ENCODE measurements at places on chromosomes 13 and 19.

GRCh38 chr13:22107549-22107948, 436.7 kb downstream of the FGF9 start:
- H3K4me1 ChIP-seq: peaks cover 12% of the 10 kb centered on the region
- no peaks in the 10 kb centered on the region for H3K36me3 ChIP-seq
- H3K27ac ChIP-seq: no peak overlapping the region
- DNase-seq: no peak
- H3K4me3 ChIP-seq: no peak overlapping the region

DNA sequence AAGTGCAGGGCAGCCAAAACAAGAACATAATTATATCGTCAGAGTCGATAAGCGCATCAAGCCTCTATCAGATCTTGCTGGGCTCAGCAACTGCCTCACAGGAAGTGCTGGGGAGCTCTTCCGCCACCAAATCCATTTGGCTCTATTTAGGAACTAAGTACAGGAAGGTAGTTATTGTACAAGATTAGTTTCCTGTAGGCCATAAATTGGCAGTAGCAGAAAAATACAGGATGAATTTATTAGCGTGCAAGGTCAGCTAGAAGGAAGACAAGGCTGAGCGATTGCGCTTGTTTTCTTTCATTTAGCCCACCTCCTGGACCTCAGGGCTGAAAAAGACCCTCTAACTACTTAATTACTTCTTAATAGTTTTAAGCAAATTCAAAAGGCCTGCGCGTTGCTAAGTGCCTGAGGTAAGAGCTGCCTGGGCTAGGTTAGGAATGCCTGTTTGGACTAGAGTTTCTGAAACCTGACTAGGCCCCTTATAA, 118.5 kb downstream of the IRS2 start:
- H3K36me3 ChIP-seq: no peaks in the 10 kb centered on the region
- no peak for DNase-seq
- no peaks in the 10 kb centered on the region for H3K27me3 ChIP-seq

GRCh38 chr13:113846636-113847318, 17.1 kb downstream of the GAS6 start:
- DNase-seq: no peak
- H3K27me3 ChIP-seq: no peaks in the 10 kb centered on the region
- H3K36me3 ChIP-seq: peaks cover 3% of the 10 kb centered on the region
- no peak overlapping the region for H3K4me3 ChIP-seq
- H3K4me1 ChIP-seq: no peaks in the 10 kb centered on the region
- no peak overlapping the region for H3K27ac ChIP-seq

- H3K4me3 ChIP-seq: peak within 1 kb of the TSS; percentile 93
- peak within 1 kb of the TSS; percentile 90 for H3K27ac ChIP-seq
- no peaks in the 10 kb centered on the region for H3K36me3 ChIP-seq
- H3K27me3 ChIP-seq: no peaks in the 10 kb centered on the region
Measured at GRCh38 chr13:102773441-102774213, at the start of gene TEX30. Gene TEX30 (minus strand): TSS chr13:102773786. CDS start chr13:102770026, 3,760 bp downstream.

DNA sequence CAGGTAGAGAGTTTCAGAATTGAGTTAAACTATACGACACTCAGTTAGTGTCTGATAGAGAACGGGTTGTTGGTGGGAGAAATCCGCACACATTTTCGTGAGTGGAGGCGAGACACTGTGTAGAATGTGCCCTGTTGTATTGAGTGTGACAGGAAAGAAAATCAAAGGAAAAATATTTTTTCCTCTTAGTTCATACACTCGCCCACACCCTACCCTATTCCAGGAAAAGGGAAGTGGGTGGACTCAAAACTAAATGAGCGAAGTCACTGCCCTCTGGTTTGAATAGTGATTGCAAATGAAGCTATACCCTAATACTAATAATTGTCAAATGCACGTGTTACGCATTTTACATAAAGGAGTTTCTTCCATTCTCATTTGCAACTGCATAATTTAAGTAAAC, 2.0 kb downstream of the ZNF347 start:
- H3K36me3 ChIP-seq: peaks cover 8% of the 10 kb centered on the region
- DNase-seq: no peak
- H3K27me3 ChIP-seq: no peaks in the 10 kb centered on the region
- no peak overlapping the region for H3K4me3 ChIP-seq

- peaks cover 2% of the 10 kb centered on the region for H3K4me1 ChIP-seq
- no peak overlapping the region for H3K27ac ChIP-seq
- H3K36me3 ChIP-seq: no peaks in the 10 kb centered on the region
- no peak for DNase-seq
- H3K27me3 ChIP-seq: peaks cover 3% of the 10 kb centered on the region
- no peak overlapping the region for H3K4me3 ChIP-seq
Measured at GRCh38 chr13:40494946-40495620, 171.4 kb downstream of the FOXO1 start.

DNA sequence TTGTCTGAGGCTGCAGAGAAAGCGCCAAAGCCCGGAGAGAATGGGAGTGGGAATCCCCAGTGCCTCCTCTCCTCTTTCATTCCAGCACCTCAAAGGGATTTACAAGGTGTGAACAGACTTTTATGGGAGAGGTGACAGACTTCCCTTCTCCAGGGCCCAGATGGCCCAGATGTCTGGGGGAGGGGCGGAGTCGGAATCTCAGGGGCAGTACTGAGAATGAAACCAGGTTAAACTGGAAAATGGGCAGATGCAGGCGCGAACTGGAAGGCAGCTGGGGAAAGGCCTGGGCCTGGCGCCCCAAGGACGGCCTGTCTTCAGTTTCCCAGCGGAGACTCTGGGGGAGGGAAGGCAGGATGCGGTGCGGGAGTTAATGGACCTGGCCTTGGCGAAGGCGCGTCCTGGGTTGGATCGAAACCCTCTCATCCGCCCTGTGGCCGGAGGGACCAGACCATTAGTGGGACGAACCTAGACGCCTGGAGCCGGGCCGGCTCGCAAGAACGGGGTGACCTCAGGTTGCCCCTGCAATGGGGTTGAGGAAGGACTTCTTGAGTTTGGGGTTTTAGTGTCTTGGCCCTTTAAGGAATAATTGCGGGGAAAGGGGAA, 592 bp upstream of the TRIP10 start:
- peak overlapping the region; percentile 43 for H3K4me3 ChIP-seq
- no peaks in the 10 kb centered on the region for H3K27me3 ChIP-seq
- no peak for DNase-seq
- peaks cover 56% of the 10 kb centered on the region for H3K4me1 ChIP-seq
- H3K27ac ChIP-seq: peak overlapping the region; percentile 97

Data from muscle of leg (tissue), 16 donors.